ENCODE measurements at places on chromosomes 7 and 10.

GRCh38 chr7:133234961-133235875 is 17.7 kb upstream of the EXOC4 start:
- no peak for DNase-seq

DNA sequence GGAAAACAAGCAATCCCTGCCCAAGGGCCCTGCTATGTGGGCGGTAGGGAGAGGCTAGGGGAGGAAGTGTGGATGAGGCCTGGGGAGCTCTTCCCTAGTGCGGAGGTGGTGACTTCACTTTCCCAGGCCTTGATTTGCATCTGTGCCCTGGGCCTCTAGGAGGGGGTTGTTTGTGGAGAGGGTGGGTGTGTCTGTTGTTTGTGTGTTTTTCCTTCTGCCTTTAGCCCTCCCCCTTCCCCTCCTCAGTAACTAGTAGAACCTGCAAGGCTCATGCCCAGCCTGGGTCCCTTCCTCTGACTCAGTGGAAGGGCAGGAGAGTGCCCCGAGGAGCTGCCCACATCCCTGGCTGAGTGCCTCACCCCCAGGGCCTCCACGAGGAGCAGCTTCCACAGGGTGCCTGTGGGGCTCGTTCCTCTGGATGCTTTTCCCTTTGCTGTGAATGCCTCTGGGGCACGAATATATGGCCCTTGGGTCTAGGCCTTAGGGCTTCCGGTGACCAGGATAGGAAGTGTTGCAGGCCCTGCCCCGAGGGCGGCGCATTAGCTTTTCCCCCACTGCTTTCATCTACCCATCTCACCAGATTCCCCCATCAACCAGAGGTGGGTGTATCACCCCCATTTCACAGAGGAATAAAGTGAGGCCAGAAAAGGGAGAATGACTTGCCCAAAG is 89.4 kb upstream of the DUSP5 start:
- DNase-seq: no peak

GRCh38 chr10:101155896-101156295 is 24.8 kb downstream of the TLX1 start:
- DNase-seq: no peak

DNA sequence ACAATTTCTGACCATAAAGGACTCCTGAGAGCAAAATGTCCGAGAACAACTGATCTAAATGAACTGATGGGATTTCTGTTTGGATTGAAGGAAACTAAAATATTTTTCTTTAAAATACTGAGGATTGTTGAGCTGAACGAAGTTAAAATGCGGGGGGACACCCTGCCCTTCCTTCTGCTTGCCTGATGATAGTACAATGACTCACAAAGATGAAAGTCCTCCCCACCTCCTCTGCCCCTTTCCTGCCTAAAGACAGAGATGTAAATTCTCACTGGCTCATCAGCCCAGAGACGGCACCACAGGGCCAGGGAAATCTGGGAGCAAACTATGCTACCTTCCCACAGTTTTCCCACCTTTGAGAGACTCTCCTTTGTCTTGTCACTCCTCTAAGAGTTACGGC is 180.6 kb downstream of the PHTF2 start:
- no peak for DNase-seq

GRCh38 chr10:21238044-21238443 is 287.4 kb downstream of the SKIDA1 start:
- no peak for DNase-seq

GRCh38 chr10:17655567-17656146 is 11.7 kb downstream of the STAM start:
- no peak for DNase-seq

GRCh38 chr10:80421050-80421706 is 12.8 kb downstream of the PRXL2A start:
- DNase-seq: no peak

- no peak for DNase-seq
Measured at GRCh38 chr7:41333511-41333910, 369.4 kb downstream of the INHBA start.

DNA sequence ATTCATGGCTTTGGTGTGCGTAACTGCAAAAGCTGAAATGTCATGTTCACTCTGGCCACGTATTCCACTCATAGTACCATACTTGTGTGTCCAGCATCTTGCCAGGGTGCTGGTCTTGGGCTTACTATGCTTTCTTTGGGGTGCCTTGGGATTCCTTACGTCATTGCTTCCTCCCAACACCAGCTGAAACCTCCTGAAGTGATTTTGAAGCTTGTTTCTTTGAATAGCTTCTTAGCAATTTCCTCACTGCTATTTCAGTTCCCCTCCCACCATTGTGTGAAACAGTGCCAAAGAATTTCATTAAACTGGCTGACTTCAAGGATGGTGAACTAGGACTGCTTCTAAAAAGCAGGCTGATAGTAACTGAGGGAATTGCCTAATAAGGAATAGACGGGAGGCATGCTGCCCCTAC is 36.9 kb downstream of the ENTPD1 start:
- no peak for DNase-seq

- no peak for DNase-seq
Measured at GRCh38 chr7:90678986-90679385, 82.9 kb downstream of the CDK14 start.

GRCh38 chr7:70833726-70834125 is 298.2 kb upstream of the GALNT17 start:
- DNase-seq: no peak

DNA sequence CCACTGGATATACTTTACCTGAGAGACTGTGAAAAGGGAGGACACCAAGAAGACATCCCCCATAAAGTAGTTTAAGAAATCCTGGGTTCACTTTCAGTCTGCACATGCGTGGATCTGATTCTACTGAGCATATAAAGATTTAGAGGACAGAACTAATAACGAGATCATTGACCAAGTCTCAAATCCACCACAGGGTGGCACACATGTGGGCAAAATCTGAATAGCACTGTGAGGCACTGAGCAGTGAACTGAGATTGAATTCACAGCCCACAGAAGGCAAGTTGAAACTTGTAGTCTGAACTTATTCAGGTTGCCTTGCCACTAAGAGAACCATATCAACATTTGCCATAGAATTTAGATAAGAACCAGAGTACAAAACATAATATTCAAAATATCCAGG is 818.6 kb downstream of the GRID1 start:
- DNase-seq: peak; percentile 3

- DNase-seq: no peak
Measured at GRCh38 chr7:113799896-113800295, 118.9 kb downstream of the PPP1R3A start.

DNA sequence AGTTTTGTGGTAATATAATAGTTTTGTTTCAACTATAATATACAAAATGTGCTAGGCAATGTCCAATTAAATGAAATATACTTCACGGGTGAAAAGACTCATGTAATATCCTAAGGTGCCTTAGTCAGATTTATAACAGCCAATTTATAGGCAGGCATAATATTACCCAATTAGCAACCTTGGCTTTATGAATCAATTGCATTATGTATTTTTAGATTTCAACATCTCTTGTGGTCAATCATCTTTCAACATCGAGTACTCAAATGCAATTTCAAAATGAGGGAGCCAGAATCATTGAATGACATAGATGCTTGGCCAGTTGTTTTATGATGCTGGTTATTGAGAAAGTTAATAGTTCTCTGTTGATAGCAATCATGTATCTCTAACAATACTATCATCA is 110.3 kb upstream of the SP8 start:
- DNase-seq: no peak

GRCh38 chr7:72343991-72344390 is 68.1 kb downstream of the CALN1 start:
- DNase-seq: no peak

- no peak for DNase-seq
Measured at GRCh38 chr7:37728747-37729146, 45.2 kb downstream of the GPR141 start.

DNA sequence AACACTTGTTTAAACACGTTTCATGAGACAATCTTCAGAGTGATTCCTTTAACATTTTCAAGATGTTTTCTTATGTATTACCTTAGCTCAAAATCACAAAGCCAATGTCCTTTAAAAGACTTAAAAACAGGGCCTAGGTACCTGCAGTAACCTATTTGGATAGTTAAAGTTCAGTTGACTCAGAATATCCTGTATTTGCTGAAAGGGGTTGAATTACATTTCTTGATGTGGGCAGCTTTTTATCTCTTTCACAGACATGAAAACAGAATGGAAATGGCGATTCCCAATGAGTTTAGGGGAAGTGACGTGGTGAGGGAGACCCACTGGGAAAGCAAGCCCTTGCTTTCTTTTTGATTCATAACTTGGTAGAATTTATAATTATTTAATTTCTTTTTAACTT is 324.4 kb upstream of the AOAH start:
- DNase-seq: no peak

DNA sequence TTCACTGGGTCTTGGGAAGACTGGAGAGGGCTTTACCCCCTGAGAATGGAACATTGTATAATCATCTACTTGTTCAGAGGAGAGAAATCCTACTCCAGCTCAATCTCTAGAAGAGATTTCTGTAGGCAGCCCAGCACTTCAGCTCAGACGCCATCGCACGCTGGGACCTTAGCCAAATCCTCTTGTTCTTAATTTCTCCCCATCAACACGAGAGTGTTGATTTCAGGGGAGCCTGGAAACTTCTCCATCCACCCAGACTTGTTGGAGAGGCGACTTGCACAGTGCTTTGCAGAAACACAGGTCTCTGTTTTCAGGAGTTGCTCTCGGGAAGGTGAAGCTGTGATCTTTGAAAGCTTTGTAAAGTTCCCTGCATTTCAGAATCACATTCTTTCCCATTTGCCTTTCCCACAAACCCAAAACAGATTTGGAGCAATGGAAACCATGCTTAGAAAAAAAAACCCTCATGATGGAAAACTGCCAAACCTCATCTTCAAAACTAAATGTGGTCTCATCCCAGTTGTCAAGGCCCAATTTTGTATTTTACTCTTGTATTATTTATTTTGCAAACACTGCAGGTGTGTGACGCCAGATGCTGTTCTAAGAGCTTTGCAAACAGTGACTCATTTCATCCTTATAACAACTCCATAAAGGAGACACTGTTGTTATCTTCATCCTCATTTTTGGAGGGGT is 60.9 kb downstream of the CALML3 start:
- DNase-seq: no peak

- DNase-seq: no peak
Measured at GRCh38 chr7:116228241-116228640, 17.9 kb downstream of the TES start.

DNA sequence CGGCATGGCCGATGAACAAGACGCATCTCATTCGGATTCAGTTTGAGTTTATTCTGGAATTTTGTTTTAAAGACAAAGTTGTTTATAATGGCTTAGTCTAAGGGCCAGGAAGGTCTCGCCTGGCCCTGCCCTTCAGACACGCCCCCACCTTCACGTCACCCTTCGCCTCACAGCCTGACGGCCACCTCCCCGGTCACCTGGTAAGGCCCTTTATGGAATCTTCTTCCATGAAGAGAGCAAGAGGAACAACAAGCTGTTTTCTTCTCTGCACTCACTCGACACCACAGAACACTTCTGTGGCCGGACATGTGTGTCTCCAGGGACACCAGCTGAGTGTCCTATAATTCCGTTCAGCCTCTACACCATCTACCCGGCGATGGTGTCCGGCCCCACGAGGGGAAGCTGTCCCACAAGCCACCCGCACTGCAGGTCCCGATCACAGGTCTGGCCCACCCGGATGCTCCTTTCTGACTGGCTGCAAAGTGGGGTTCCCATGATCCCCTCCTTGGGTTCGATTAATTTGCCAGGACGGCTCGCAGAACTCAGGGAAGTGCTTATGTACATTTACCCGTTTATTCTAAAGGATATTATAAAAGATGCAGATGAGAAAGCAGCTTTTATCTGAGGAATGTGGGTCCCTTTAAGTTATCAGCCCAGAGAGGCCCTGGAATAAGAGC is 17.4 kb upstream of the KNDC1 start:
- no peak for DNase-seq
